ENCODE measurements at places on chromosomes 16 and 17.

GRCh38 chr16:17147942-17148341 is 322.8 kb downstream of the XYLT1 start:
- no peak for DNase-seq

GRCh38 chr17:67836205-67836987 is 11.1 kb downstream of the BPTF start:
- no peak for DNase-seq

GRCh38 chr16:12674071-12674470 is 129.6 kb downstream of the CPPED1 start:
- DNase-seq: no peak

GRCh38 chr17:6843241-6843880 is 11.8 kb upstream of the TEKT1 start:
- no peak for DNase-seq

DNA sequence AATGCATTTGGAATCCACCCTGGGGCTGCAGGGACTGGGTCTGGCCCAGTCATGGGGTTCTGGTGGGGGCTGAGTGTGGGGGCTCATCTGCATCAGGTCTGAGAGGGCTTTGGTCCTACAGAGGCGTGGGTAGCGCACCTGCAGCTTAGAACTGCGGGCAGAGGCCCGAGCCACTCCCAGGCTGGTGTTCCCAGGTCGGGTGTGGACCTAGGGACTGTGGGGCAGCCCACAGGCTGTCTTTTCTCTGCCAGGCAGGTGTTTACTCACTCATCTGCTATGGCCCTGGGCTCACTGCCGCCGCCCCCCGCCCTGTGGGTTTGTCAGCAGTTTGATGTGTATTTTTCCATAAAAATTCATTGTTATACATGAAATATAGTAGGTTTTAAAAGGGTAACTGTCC is 27.0 kb upstream of the DOC2B start:
- no peak for DNase-seq
